ENCODE measurements at places on chromosomes 16 and 17.

GRCh38 chr17:59327981-59328290 is 3.5 kb upstream of the YPEL2 start:
- no peak for DNase-seq

DNA sequence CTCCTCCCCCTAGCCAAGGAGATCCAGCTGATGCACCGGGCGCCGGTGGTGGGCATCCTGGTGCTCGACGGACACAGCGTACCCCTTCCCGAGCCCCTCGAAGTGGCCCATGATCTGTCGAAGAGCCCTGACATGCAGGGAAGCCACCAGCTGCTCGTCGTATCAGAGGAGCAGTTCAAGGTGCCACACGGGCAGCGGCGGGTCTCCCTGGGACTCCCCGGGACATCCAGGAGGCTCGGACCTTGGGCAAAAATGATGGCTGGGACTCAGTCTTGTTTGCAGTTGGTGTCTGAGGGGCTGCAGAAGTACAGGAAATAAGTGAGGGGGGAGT is 15.8 kb upstream of the MYO15B start:
- DNase-seq: no peak

GRCh38 chr17:43438626-43439025 is 39.8 kb downstream of the ARL4D start:
- DNase-seq: no peak

- no peak for DNase-seq
Measured at GRCh38 chr17:48543854-48544348, 1.0 kb downstream of the HOXB2 start.

Measured in activated CD4-positive, alpha-beta T cell treated with anti-CD3 and anti-CD28 coated beads, Interleukin-2, amount 50 U/mL, for 16 hours (primary cell).